ENCODE measurements at places on chromosomes 7 and 10. TPM values are rescaled to one million over a fixed set of nuclear protein-coding genes. Genes with fewer than 3 reads are reported as not detected.

CYP51A1 gene
- polyA plus RNA-seq, result 118 TPM

SLC29A4 gene
- polyA plus RNA-seq, result 32.4 TPM

ATP6V0A4 gene
- 0.81 TPM for polyA plus RNA-seq

PNLIP gene
- polyA plus RNA-seq, result not detected

HECW1 gene
- polyA plus RNA-seq, result 13.8 TPM

MRLN gene
- polyA plus RNA-seq, result not detected

SPDYE9 gene
- 0.48 TPM for polyA plus RNA-seq

KIF11 gene
- polyA plus RNA-seq, result 0.32 TPM

SLC39A12 gene
- not detected for polyA plus RNA-seq

SLC26A5 gene
- not detected for polyA plus RNA-seq

RAMP3 gene
- not detected for polyA plus RNA-seq

SUFU gene
- polyA plus RNA-seq, result 4.8 TPM

SPDYE11 gene
- polyA plus RNA-seq, result 0.48 TPM

OPTN gene
- polyA plus RNA-seq, result 31.0 TPM

SUN3 gene
- not detected for polyA plus RNA-seq

EBLN1 gene
- not detected for polyA plus RNA-seq

MMD2 gene
- 0.42 TPM for polyA plus RNA-seq

PRSS2 gene
- not detected for polyA plus RNA-seq

Data from neural cell (in vitro differentiated cells).